Activated CD8-positive, alpha-beta memory T cell treated with anti-CD3 and anti-CD28 coated beads, Interleukin-2, amount 10 ng/mL, durations not matched to agents 7 days and 5 days (primary cell): ENCODE measurements at places on chromosomes 3 and 15. TPM values are rescaled to one million over a fixed set of nuclear protein-coding genes. Genes with fewer than 3 reads are reported as not detected.

GRCh38 chr15:98676586-98677270, 28.4 kb downstream of the IGF1R start:
- no peak for DNase-seq

GRCh38 chr3:195540511-195540910, 2.6 kb downstream of the PPP1R2 start:
- DNase-seq, result no peak

GRCh38 chr3:140159646-140160045, 224.7 kb downstream of the CLSTN2 start:
- no peak for DNase-seq

DNA sequence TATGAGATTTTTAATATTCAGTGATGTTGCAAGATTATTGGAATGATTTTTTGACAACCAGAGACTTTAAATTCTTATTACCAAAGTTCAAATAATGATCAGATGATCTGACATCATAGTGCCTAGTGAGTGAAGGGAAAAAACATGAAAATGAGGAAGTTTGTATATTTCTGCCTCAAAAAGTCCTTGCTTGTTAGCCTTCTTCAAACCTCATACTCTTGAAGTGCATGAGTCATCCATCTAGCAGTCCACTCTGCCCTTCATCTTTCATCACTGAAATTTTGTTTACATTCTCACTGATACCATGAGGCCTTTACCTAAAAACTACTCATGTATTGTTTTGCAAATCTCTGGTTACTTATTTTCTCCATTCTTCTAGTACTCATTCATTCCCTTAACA, 23.9 kb upstream of the OR5H6 start:
- DNase-seq, result no peak

DNA sequence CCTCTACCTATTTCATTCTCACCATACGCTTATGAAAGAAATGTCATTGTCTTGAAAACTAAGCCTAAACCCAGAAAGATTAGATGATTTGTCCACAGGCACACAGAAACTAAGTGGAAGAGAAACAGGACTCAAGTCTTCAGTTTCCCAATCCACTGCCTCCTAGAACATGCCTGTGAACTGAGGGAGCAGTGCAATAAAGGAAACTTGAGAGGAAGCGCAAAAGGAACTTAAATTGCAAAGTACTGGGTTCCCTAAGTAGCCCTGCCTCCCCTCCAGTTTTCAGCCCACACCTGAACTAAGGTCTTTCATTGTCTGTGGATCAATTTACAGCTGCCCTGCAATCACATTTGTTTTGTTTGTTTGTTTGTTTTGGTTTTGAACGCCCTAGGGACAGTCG, 56.7 kb upstream of the TSEN2 start:
- DNase-seq, result no peak

DNA sequence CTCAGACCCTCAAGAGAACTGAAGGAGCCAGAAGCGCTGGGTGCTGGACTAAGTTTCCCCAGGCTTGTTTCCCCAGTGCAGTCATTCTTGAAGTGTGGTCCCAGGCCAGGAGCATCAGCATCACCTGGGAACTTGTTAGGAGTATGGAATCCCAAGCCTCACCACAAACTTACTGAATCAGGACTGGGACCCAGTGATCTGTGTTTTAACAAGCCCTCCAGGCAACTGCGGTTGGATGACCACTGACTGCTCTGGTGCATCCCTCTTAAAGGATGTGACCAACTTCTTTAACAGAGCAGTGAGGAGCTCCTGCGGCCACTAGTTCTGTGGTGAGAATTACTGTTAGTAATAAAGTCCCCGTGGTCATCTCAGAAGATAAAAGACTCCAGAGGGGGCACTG, 62.4 kb upstream of the DAZL start:
- no peak for DNase-seq

GRCh38 chr15:39613861-39614260, 33.0 kb downstream of the THBS1 start:
- no peak for DNase-seq

DNA sequence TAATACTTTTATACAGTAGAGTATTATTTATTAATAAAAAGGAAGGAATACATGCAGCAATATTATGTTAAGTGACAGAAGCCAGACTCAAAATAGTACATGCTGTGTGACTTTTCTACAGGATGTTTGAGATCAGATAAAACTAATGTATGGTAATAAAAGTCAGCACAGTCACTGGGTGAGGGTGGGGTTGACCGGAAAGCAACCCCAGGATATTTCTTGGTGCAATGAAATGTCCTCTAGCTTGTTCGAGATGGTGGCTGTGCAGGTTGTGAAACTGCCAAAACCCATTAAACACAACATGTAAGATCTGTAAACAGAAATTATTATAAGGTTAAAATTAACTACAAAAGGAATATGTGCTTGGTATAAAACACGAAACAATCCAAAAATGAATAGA, 20.8 kb upstream of the ALDH1L1 start:
- DNase-seq, result no peak

DNA sequence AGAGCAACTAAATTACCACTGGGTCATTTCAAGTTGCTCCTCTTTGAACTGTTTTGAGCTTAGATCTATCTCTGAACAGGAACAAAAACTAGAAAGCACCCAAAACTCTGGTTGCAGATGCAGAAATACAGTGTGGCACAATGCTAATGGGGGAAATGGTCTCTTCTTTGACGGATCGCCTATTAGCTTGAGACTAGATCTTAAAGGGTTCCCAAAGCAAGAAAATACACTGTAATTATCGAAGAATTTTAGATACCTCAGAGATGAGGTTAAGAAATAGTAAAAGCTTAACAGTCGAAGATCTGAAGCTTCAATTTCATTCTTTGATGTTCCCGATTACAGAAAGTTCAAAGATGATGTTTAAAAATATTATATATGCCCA, 818 bp downstream of the PPP1R2 start:
- DNase-seq, result no peak

- no peak for DNase-seq
Measured at GRCh38 chr3:166444756-166445155, 607.5 kb upstream of the BCHE start.

DNA sequence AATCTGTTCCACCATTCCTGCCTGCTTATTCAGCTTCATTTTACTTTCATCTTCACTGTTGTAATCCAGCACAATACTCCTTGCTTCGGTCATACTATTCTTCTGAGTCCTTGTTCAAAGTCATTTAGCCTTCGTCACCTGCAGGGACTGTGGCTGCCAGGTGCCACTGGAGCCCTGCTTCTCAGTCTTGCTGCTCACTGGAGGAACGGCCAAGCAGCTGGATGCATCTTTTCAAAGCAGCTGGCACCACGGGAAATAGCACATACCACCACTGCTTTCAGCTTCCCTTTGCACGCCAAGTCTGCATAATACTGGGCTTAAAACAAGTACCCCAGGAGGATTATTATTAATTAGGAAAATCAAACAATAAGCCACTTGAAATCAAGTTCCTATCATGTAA, 287.6 kb downstream of the BCHE start:
- DNase-seq, result no peak

- no peak for DNase-seq
Measured at GRCh38 chr15:74167891-74168331, 5.6 kb upstream of the ISLR start.

DNA sequence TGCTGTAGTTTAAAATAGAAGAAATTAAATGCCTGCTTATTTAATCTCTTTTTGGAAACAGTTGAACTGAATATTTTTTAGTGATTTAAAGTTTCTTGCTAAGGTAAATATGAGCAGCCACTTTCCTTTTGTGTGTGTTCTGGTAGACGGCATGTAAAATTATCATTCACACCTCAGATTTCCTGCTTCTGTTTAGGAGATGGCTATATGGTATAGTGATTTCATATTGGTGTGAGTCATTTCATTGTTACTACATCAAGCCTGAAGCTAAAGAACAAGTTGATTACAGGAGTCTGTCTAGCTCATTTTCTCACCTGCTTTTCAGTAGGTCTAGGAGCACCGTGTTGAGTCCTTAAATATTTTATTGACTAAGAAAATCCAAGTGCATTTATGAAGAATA, 2.2 kb downstream of the LRCH3 start:
- no peak for DNase-seq

DNA sequence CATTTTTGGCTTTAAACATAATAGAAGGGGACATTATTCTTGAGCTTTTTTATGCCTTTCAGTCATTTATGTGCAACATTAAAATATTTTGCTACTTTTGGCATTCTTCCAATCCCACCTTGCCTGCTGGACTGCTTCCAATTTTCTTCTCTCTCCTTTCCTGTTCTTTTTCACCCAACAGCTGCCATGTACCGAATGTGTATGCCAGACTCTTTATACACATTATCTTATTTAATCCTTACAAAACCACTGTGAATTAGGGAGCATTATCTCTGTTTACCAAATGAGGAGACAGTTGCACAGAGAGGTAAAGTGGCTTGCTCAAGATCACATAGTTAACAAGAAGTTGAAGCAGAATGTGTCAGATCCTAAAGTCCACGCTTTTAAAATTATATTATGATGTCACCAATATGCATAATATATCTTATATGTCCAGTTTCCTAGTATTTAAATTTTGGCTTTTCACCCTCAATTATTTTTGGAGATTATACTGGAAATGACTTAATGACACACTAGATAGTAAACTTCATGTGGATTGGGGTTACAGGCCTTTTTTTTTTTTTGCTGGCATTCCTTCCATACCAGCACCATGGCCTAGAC, 231.5 kb downstream of the THRB start:
- DNase-seq, result no peak

GRCh38 chr3:33704891-33705290, 13.2 kb downstream of the CLASP2 start:
- DNase-seq, result no peak

- no peak for DNase-seq
Measured at GRCh38 chr15:66405007-66405406, 18.3 kb downstream of the MAP2K1 start.

- DNase-seq, result no peak
Measured at GRCh38 chr3:124041553-124041952, 49.6 kb upstream of the ROPN1 start.

GRCh38 chr3:154081305-154081704, 39.9 kb upstream of the ARHGEF26 start:
- no peak for DNase-seq

DNA sequence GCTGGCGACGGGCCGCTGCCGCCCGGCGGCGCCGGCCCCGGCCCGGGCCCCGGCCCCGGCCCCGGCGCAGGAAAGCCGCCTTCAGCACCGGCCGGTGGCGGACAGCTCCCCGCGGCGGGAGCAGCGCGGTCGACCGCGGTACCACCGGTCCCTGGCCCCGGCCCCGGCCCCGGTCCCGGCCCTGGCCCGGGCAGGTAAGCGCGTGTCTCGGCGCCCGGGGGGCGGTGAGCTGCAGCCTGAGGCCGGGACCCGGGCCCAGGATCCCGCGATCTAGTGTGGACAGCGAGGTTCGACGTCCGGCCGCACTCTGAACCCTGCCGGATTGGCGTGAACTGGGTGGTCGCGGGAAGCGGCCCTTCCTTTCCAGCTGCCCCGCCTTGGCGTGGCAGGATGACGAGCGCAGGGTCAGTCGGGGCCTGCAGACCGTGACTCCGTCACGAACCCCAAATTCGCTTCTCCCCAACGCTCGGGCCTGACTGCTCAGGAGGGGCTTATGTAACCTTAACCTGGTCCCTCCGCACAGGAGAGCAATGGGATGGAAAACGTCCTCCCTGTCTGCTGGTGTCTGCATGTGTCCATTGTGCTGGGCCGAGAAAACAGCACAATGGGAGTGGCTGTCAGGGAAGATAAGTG, 472 bp downstream of the BSN start:
- peak; percentile 66 for DNase-seq

GRCh38 chr3:2839876-2840275, 270.3 kb downstream of the IL5RA start:
- DNase-seq, result no peak

- no peak for DNase-seq
Measured at GRCh38 chr3:170471149-170471548, 52.5 kb downstream of the CLDN11 start.

DNA sequence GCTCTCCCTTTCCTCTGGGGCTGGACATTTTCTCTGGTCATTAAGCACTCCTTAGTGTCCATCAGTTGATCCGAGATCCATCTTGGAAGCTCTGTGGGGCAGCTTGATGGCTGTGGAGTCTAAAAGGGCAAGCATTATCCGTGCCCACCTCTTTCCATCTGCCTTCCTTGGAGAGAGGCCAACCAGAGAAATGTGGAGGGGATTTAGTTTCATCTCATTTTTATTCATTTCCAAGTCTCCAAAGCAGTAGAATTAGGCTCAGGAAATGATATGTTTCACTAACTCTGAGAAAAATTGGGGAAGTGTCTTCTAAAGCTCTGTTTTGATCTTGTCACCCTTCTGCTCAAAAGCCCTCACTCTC, 95.9 kb upstream of the KLHL25 start:
- no peak for DNase-seq

- no peak for DNase-seq
Measured at GRCh38 chr3:12340506-12340905, 51.6 kb downstream of the PPARG start.

- DNase-seq, result no peak
Measured at GRCh38 chr15:76159282-76159681, 99.5 kb downstream of the TMEM266 start.

Gene RAB6B
- 1.3 TPM for total RNA-seq

Gene SLC22A13
- 1.1 TPM for total RNA-seq

Gene PGBD4
- 3.8 TPM for total RNA-seq

Gene ITIH1
- total RNA-seq, result not detected

Gene PATL2
- total RNA-seq, result 17.2 TPM

Gene RGMA
- total RNA-seq, result not detected

Gene IGDCC3
- not detected for total RNA-seq

Gene HRG
- not detected for total RNA-seq

Gene CCDC54
- not detected for total RNA-seq

Gene CA12
- total RNA-seq, result 0.12 TPM

Gene FOXL2
- 0.14 TPM for total RNA-seq

Gene CEP63
- 25.8 TPM for total RNA-seq

Gene ZBED2
- 90.6 TPM for total RNA-seq

Gene CYP11A1
- not detected for total RNA-seq
